Fibroblast of lung (primary cell): ENCODE measurements at places on chromosomes 1 and 21.

- no peak for DNase-seq
Measured at GRCh38 chr21:15242906-15243305, 178.1 kb upstream of the NRIP1 start.

DNA sequence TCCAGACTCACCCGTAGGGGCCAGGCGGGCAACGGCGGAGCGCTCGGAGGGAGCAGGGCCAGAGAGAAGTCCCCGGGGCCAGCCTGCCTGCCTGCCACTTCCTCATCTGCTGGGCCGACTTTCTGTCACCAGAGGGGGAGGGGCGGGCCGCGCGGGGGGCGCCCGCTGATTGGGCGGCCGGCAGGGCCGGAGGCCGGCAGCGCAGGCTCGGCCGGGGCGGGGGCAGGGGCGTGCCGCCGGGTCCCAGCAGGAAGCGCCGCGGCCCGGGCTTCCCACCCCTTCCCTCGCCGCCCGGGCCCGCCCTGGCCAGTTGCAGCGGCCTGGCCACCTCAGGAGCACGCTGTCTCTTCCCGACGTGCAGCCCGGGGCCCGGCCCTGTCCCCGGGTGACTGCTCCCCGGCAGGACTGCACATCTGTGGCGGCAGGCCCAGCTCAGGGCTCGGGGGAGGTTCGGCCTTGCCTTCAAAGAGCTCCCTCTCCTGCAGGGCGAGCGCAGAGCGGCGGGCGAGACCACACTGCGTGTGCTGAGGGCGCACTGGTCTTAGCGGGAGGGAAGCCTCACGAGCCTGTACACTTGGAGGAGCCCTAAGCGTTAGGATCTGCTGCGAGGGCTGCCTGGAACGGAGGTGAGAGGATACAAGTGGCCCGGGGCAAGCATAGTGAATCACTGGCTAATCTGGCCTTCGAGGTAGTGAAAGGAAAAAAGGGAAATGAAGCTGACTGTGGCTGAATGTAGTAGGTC is at the start of gene ELOVL1:
Gene ELOVL1, minus strand, starts transcription at position 108 of the 742 bp plus-strand sequence. CDS start 2,402 bp downstream, outside the sequence.
- DNase-seq: peak; percentile 79

- peak; percentile 51 for DNase-seq
Measured at GRCh38 chr1:234125283-234125682, 220.8 kb downstream of the SLC35F3 start.

DNA sequence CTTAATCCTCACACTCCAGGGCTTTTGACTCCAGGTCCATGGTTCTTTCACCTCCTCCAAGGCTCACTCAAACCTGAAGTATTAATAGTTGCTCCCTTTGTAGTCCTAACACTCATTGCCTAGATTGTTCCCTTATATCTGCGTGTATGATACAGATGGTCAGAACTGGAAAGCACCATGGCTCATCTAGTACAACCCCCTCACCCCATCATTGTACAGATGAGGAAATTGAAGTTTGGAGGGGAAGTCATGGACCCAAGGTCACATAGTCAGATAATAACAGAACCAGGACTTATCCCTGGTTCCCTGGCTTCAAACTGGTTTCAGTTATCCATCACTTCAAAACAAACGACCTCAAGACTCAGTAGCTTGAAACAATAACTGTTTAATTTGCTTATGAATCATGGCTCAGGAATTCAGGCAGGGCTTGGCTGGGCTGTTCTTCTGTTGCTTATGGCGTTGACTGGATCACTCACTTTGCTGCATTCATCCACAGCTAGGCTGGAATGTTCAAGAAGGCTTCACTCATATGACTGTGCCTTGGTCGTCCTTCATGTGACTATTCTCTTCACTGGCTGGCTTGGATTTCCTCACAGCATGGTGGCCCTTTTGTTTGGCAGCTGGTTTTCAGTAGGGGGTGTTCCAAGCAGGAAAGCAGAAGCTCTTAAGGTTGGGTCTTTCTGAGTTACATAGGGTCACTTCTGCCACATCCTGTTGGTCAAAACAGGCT is 5.0 kb downstream of the NOS1AP start:
- peak; percentile 17 for DNase-seq

GRCh38 chr1:23098463-23099170 is 70.0 kb downstream of the LUZP1 start:
- DNase-seq: peak; percentile 84

DNA sequence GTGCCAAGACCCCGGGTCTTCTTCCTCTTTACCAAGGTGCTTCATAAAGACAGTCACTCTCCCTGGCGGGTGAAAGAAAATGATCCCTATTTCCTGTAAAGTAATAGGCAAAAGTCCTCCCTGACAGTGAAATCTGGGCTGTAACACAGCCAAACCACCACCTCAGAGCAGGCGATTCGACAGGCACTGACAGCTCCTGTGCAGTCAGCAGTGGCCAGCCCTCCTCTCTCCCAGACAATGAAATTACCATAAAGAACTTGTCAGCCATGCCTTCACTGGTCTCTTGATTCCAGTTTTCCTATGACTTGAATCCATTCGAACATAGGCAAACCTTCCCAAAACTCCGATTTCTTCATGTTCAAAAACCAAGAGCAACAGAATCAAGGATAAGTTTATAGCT is 492.2 kb upstream of the DAB1 start:
- peak; percentile 27 for DNase-seq
